Urinary bladder (tissue), 4 donors: ENCODE measurements at places on chromosomes 4 and X. TPM values are rescaled to one million over a fixed set of nuclear protein-coding genes. Genes with fewer than 3 reads are reported as not detected.

DNA sequence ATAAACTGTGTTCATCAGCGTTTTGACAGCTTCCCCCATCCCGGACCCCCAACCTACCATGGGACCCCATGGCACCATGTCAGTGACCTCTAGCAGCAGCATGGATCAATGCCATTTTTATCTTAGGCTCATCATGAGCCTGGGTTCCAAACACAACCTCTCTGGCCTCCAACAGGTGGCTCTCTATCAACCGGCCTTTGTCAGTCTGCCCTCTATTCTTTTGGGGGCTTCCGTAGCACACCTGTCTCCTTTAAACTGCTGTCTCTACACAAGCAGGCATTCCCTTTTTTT, 721 bp upstream of the TMEM150C start:
- no peak for DNase-seq

GRCh38 chrX:38660395-38661102, 99.2 kb downstream of the TSPAN7 start:
- no peak for DNase-seq

GRCh38 chrX:22135994-22136684, 104.0 kb downstream of the PHEX start:
- DNase-seq, result no peak

- no peak for DNase-seq
Observed at GRCh38 chr4:107600983-107601382, 119.1 kb downstream of the PAPSS1 start.

- no peak for DNase-seq
Observed at GRCh38 chr4:3869661-3870566, 103.7 kb downstream of the ADRA2C start.

GRCh38 chrX:153379508-153379907, 21.6 kb downstream of the PNMA6E start:
- no peak for DNase-seq

Gene ANKRD50
- polyA plus RNA-seq, result 13.3 TPM
